ENCODE measurements at places on chromosomes 12 and 14.

- DNase-seq: no peak
Measured at GRCh38 chr14:28764257-28765160, 2.1 kb upstream of the FOXG1 start.

DNA sequence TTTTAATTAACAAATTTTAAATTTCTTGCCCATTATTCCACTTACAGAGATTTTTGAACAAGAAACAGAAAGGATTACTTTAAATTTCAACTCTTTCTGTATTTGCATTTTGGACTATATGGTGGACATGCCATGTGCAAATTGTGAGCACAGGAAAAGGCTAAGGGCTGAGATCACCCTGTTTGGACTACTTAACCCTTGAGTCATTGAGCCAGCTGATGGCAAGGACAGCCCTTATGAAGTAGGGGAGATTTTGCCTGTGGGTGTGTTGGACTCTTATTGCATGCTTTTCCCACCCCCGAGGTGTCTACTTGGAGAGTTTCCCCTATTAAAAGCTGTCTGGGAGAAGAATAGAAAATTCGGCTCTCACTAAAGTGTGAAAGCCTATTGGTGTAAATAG lies 17.2 kb downstream of the DERA start:
- DNase-seq: no peak

GRCh38 chr14:93268406-93268805 lies 61.4 kb downstream of the UBR7 start:
- DNase-seq: no peak

DNA sequence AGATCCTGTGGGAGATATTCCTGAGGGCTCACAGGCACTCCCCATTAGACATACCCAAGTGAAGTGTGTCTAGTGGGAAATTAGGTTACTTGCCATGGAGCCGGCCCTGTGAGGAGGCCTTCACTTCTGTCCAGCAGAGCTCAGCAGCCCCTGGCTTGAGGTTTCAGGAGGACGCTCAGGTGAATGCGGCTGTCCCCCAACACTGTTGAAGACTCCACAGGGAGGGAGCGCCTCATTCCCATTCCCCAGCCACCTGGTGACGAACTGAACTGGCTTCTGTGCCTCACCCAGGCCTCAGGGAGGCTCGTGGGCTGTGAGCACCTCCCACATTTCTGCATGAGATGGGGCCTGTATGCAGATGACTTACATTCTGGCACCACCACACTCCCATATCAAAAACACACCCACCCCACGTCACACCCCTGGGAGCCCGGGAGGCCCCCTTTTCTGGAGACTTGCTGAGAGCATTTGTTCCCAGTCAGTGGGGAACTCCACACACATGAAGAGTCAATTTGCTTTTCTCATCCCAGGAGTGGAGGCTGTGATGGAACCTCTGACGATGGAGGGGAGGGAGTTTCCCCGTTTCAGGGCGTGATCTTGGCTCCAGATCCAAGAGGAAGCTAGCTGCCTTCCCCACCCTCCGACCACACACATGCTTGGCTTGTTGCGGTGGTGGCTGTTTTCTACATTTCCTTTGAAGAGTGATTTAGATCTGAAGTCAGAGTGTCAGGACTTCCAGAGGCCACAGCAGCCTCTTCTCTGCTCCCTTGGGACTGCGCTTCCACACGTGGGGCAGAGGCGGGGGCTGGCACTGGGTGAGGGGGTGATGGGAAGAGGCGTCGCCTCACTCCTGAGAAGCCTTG lies 120.7 kb downstream of the ADGRD1 start:
- DNase-seq: no peak

DNA sequence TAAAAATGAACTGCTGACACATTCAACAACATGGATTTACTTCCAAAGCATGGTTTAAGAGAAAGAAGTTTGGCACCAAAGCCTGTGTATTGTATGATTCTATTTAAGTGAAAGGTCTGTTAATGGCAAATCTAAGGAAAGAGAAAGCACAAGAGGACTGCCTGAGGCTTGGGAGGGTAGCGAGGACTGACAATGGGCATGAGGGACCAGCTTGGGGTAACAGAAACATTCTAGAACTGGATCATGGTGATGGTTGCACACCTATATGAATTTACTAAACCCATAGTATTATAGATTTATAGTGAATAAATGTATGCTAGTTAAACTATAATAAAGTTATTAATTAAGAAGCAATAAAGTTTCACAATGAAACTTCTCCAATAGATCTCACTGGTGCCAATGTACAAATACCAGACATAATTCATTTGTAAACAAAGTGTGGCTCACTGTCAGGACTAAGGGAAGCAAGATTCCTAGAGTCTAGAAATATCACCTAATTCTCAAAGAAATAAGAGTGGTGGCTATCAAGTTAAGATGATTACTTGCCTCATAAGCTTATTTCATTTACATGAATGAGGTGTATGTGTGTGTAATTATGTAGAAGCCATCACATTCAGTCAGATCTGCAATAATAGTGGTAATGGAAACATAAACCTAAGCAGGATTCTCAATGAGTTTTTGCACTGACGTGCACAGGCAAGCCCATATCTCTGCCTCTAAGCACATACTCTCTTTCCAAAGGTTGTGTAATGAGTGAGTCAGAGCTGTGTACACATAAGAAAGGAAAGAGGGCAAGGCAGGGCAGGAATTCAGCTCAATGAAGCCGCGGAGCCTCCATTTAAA lies 353.4 kb downstream of the KCNH5 start:
- no peak for DNase-seq

DNA sequence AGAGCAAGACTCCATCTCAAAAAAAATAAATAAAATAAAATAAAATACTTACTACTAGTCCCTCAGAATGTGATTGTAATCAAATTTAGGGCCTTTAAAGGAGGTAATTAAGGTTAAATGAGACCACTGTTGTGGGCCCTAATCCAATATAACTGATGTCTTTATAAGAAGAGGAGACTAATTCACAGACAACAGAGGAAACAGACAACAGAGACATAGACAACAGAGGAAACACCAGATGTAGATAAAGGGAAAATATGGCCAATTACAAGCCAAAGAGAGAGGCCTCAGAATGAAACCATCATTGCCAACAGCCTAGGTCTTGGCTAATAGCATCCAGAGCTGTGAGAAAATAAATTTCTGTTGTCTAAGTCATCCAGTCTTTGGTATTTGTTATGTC lies 669.0 kb upstream of the FOXG1 start:
- DNase-seq: no peak

DNA sequence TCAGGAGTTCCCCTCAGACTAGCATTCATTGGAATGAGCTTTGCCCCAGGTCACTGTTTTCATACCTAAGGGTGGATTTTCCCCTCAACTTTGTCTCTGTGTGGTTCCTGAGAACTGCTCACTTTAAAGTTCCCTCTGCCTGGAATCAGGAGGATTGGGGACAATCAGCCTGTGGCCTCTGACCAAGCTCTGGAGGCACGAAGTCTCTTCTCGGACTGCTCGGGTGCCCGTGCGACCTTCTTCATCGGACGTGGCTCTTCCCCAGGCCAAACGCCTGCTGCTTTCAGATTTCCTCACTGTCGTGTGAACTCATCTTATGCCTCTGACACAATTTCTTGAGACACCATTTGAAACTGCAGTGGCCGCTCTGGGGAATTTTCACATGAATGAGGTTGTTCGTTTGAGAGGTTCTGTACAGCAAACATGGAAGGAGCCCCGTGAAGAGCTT lies 153.7 kb upstream of the PZP start:
- no peak for DNase-seq

DNA sequence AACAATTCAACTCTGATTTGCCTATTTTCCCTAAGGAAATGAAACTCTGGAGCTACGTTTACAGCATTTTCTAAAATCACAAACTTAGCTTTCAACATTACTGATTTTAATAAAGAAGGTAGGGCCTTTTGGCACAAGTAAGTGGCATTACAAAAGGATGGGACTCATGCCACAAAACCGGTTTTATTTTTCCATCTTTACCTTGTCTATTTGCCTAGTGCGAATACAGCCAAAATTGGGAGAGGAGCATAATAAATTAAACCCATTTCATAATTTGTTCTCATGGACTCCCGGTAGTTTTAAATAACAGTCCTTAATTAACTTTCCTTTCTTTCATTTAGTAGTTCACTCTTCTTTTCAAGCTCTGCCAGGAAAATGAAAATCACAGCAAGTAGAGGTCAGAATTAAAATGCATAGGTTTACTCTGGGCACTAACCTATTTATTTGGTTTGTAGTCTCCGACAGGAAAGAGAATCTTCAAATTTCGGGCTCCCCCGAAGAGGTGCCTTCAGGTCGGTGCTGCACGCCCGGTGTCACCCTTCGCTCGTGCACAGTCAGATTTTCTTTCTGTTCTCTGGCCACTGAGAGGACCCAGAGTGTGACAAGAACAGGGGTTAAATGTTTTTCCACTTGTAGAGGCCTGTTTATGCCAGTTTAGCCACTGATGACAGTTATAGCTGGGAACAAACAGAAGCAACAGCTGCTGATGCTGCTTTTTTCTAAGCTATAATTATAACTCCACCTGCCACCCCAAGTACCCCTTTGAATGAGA lies at the start of gene BEST3:
Gene BEST3 (minus strand): TSS at position 535 of the 772 bp plus-strand sequence. CDS start 1,505 bp downstream, outside the sequence.
- no peak for DNase-seq

DNA sequence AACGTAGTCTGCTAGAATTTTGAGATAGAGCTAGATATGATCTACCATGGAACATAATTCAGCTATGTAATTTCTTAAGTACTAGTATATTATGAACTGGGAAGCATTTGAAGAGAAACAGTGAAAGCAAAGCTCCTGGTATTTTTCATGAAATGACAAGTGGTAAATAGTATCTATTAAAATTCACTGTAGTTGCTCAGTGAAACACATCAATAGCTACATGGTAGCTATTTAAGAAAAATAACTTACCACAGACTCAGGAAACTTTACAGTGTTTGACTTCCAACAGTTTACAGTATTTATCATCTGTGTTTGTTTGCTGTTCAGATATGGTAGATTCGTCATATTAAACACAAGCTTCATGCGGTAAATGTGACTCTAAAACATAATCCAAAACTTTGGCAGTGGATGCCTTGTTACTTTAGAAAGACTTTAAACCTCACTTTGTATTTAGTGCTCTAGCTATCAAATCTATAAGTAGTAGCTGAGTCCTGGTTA lies 25.2 kb downstream of the WNK1 start:
- no peak for DNase-seq

GRCh38 chr12:61610143-61610542 lies 650.1 kb upstream of the USP15 start:
- DNase-seq: no peak

GRCh38 chr12:125025606-125026235 lies 32.3 kb downstream of the BRI3BP start:
- DNase-seq: no peak

DNA sequence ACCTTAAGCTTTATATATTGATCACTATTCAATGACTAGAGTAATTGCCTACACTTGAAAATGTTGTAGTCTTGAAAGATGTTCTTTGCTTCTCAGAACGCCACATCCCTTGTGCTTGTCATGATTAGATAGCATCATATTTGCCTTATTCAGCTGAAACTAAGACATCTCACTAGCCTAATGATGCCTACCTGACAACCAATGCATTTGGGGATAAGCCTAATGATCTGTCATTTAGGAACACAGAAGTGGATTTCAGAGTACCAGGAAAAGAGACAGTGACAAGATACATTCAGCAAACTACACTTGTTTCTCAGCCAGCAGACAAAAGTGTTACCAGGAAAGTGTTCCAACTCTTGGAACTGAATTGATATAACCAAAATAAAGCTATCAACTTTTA lies 83.7 kb downstream of the ARMH4 start:
- DNase-seq: no peak

GRCh38 chr12:12705838-12706520 lies 10.0 kb upstream of the GPR19 start:
- no peak for DNase-seq

- no peak for DNase-seq
Measured at GRCh38 chr12:10197879-10198278, 14.8 kb upstream of the GABARAPL1 start.

DNA sequence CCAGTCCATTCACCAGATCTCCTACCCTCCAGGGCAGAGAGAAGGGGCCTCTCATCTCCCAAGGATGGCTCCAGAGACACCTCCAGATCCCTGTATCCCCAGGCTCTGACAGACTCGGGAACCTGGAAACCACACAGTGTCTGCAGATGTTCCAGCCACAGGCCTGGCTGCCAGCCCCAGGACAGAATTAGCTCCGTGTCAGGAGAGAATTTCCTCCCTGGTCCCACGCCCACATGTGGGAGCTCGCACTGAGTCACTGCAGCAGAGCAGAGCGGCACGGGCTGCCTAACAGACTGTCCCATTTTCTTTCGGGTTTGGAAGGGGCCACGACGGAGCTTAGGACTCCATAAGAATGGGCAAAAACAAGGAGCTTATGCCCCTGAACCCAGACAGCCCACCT lies 33.6 kb downstream of the CMKLR1 start:
- DNase-seq: no peak

GRCh38 chr12:63904653-63905052 lies 60.2 kb downstream of the SRGAP1 start:
- no peak for DNase-seq

DNA sequence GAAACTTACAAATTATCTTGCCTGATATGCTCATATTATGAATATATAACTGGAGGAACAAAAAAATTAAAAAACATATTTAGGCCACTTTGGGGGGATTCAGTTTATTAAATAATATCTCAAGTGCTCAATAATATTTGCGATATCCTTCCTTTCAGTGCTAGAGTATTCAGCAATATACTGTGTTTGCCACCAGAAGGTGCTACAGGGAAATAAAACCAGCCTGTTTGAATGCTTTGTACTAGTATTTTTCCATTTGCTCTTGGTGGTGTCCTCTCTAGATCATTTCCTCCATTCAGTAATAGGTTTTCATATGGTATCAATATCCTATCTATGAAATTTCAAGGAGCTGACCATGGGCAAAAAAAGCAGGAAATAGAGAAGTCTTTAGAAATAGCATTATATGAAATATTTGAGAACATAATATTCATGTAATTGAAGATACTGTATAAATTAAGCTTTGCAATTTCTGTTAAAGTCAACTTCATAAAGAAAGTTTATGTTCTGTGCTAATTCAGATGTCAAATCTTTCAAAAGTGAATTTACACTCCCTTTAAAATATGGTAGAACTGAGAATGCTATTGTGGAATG lies 106.2 kb upstream of the NAV3 start:
- no peak for DNase-seq

DNA sequence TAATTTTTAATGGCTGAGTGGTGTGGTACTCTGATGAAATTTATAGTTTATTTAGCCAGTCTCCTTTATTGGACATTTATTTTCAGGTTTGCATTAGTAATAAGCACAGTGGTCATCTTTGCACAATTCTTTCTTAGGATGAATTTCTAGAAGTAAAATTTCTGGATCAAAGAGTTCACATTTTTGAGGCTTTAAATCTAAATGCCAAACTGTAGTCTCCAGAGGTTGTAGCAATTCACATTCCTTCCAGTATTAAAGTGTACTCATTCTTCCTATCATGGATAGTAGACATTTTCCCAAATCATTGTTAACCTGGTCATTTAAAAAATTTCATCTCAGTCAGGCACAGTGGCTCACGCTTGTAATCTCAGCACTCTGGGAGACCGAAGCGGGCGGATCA lies 24.8 kb downstream of the SLC39A9 start:
- no peak for DNase-seq

DNA sequence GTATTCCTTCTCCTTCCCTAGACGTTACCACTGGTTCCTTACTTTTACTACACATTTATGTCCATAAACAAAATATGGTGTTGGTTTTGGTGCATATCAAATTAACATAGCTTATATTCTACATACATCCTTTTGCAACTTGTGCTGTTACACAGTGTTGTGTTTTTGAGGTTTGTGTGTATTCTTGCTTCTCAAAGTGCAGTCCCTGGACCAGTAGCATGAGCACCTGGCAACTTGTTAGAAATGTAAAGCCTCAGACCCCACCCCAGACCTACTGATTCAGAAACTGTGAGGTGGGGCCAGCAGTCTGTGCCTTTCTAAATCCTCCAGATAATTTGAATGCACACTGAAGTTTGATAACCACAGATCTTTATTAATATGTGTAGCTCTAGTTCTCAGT lies 65.9 kb downstream of the RNFT2 start:
- no peak for DNase-seq

All from activated T-helper 1 cell treated with anti-CD3 and anti-CD28 coated beads, Interleukin-12 subunit alpha, Interleukin-12 subunit beta, Interleukin-2, Interleukin-4 antibody, amounts not matched to agents 30 ng/mL and 10 ng/mL and 1 ng/mL, durations not matched to agents 14 hours and 24 hours and 36 hours (primary cell).